NCI-H510A treated with DMSO at 0.1 percent for 48 hours (cell line): ENCODE measurements at places on chromosomes 7 and 10.

- DNase-seq = no peak
Observed at GRCh38 chr7:106795877-106796231, 69.2 kb upstream of the PIK3CG start.

GRCh38 chr10:93849593-93849992, 44.2 kb upstream of the SLC35G1 start:
- DNase-seq = no peak

DNA sequence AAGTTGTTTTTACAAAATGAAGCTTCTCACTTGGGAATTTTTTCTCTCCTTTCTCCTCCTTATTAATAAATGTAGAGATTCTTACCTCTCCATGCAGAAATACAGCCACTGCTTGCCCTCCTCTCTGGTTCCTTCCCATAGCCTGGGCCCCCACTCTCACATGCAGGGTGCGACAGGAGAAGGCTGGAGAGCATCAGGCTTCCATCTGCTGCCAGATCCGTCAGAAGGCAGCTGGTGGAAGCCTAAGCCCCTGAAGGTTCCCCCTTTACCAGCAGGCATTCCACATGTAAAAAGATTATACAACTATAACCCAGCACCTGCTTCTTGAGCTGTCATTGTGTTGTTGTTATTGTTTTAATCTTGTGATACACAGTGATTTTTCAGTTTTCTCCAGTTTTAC, 314.2 kb downstream of the LHFPL3 start:
- DNase-seq = no peak

DNA sequence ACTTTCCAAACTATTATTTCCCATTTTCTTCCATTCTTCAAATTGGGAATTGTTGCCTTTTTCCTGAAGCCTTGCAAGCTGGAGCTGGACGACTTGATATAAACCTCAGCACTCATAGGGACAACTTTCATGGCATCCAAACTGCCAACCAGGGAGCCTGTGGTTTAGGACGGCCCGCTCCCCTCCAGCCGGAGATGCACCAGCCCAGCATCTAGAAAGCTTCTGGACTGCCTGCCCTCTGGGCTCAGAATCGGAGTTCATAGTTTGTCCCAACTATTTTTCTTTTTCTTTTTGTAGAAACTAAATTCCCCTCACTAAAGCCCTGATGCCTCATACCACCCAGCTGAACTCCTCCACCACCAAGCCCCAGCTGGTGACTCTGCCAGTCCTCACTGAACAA, 200.3 kb downstream of the DNAJB6 start:
- no peak for DNase-seq
